ENCODE measurements at places on chromosomes 13 and 19.
A peak's percentile ranks its signal among the peaks of the same experiment; 100 is the strongest.

DNA sequence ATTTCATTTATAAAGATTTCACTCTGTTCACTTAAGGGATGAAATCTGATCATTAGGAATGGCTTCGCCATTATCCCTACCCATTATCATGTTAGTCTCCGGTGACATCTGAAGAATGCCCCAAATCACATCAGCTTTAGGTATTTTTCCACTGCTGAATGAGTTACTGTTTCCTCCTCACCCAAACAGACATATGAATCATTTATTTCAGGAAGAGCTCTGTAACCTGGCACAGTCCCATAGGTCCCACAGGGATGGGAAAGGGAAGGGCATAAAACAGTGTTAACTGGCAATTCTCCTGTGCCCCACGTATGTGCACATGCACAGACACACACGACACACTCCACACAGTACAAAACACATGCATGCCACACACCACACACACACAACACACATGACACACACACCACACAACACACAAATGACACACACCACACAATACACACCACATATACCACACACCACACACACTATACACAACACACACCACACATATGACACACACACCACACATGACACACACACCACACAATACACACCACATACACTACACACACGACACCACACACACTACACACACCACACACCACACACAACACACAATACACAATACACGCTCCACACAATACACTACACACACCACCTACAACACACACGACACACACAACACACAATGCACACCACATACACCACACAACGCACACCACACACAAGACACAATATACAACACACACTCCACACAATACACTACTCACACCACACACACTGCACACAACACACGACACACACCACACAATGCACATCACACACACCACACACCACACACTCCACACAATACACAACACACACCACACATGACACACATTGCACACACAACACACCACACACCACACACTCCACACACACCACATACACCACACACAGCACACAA is 15.4 kb downstream of the TMEM255B start:
- no peaks in the 10 kb centered on the region for H3K27me3 ChIP-seq
- no peak overlapping the region for H3K4me3 ChIP-seq
- H3K36me3 ChIP-seq: no peaks in the 10 kb centered on the region

DNA sequence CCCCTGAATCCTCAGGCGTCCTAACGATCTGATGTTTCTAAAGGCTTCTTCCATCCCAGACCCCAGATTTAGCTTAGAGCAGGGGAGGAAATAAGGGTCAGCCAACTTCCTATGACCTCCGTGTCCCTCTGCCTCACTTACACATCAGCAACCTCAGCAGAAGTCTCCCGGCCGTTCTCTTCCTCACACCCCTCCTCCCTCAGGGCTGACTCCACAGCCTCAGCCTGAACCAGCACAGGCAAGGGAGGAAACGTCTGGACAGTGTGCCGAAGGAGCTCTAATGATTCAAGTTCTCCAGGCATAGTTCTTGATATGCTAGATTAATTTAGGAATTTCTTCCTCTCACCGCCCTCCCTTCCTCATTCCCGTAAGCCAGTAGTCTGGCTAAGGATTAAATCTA is 121.4 kb downstream of the NUFIP1 start:
- no peaks in the 10 kb centered on the region for H3K4me1 ChIP-seq
- no peak for DNase-seq
- H3K27ac ChIP-seq: no peak overlapping the region
- H3K27me3 ChIP-seq: no peaks in the 10 kb centered on the region
- H3K4me3 ChIP-seq: no peak overlapping the region
- H3K36me3 ChIP-seq: no peaks in the 10 kb centered on the region

- no peak overlapping the region for H3K27ac ChIP-seq
- H3K27me3 ChIP-seq: no peaks in the 10 kb centered on the region
- no peaks in the 10 kb centered on the region for H3K36me3 ChIP-seq
- no peak for DNase-seq
- H3K4me3 ChIP-seq: no peak overlapping the region
- peaks cover 8% of the 10 kb centered on the region for H3K4me1 ChIP-seq
Measured at GRCh38 chr13:30052120-30052519, 201.7 kb upstream of the UBL3 start.

- H3K27me3 ChIP-seq: no peaks in the 10 kb centered on the region
- no peak overlapping the region for H3K27ac ChIP-seq
- no peak for DNase-seq
- H3K4me1 ChIP-seq: no peaks in the 10 kb centered on the region
- H3K36me3 ChIP-seq: no peaks in the 10 kb centered on the region
Measured at GRCh38 chr13:72403396-72404010, 323.9 kb downstream of the MZT1 start.

DNA sequence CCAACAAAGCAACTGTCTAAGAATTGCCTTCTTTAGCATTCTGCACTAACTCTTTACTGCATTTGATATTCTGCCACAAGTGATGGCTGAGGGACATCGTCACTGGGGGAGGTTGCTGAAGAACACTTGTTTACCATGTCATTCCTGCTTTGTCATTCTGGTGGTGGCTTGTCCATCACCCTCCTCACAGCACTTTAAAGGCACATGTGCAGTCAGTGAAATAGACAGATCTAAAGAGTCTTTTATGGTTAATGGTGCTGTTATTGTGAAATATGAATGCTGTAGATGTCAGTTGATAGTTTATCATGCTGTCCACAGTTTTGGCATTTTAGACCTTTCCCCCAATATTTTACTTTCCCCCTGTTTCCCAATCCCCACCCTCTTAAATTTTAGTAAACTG is 120.9 kb upstream of the TSC22D1 start:
- H3K4me1 ChIP-seq: no peaks in the 10 kb centered on the region
- DNase-seq: no peak
- H3K36me3 ChIP-seq: no peaks in the 10 kb centered on the region
- no peaks in the 10 kb centered on the region for H3K27me3 ChIP-seq
- H3K4me3 ChIP-seq: no peak overlapping the region

DNA sequence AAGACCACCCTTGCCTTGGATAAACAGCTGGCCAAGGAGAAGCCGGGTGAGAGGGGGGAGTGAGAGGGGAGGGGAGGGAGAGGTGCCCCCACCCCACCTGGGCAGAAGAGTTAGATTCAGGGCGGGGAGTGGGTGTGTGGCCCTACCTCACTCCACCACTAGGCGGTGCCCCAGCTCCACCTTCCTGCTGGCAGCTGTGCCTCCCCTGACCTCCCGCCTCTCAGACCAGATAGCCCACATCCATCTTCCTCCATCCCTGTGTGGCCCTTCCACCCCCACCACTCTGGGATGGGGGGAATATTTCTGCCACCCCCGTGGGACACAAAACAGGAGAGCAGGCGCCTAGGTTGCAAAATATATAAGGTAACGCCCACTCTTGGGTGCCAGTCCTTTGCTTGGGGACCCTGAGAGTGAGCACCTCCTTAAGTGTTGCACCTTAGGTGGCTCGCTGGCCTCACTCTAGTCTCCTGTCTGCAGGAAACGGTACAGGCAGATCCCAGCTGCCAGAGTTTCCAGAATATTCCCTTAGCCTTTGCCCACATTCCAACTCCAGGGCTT is 13.8 kb upstream of the EHD2 start:
- H3K27ac ChIP-seq: no peak overlapping the region
- H3K4me3 ChIP-seq: no peak overlapping the region
- peak; percentile 85 for DNase-seq
- no peaks in the 10 kb centered on the region for H3K36me3 ChIP-seq

GRCh38 chr13:33696530-33696929 is 121.4 kb upstream of the RFC3 start:
- no peaks in the 10 kb centered on the region for H3K36me3 ChIP-seq
- no peaks in the 10 kb centered on the region for H3K27me3 ChIP-seq
- H3K4me1 ChIP-seq: peaks cover 12% of the 10 kb centered on the region
- H3K4me3 ChIP-seq: no peak overlapping the region

- H3K27ac ChIP-seq: no peak overlapping the region
- no peak overlapping the region for H3K4me3 ChIP-seq
- peaks cover 48% of the 10 kb centered on the region for H3K4me1 ChIP-seq
- DNase-seq: no peak
- H3K27me3 ChIP-seq: no peaks in the 10 kb centered on the region
Measured at GRCh38 chr19:51713319-51714285, 10.2 kb downstream of the HAS1 start.

DNA sequence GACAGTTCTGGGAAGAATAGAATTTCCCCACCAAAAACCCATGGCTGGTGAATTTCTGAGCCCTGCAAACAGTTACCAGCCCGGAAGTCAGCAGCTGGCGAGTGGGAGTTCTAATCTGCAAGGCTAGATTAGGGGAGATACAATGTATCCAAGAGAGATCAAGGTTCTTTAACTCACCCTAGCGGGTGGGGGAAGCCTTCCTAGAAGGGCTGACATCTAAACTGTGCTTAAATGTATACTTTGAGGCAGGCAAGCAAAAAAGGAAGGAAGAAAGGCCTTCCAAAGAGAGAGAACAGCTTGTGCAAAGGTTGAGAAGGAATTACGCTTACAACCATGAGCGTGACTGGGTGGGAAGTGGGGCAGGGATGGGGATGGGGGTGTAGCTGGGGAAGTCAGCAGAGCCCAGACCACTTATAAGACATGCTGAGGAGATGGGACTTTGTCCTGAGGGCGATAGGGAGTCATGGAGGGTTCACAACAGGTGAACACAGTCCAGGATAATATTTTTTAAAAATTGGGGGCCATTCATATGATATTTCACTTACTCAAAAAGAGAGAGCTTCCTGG is 20.8 kb upstream of the ZNRF4 start:
- peaks cover 3% of the 10 kb centered on the region for H3K4me1 ChIP-seq
- no peak overlapping the region for H3K27ac ChIP-seq
- H3K4me3 ChIP-seq: no peak overlapping the region

- no peak overlapping the region for H3K27ac ChIP-seq
- DNase-seq: no peak
- H3K4me3 ChIP-seq: no peak overlapping the region
- no peaks in the 10 kb centered on the region for H3K36me3 ChIP-seq
Measured at GRCh38 chr13:63129995-63130394, 1714.3 kb upstream of the PCDH20 start.

Data from Karpas-422 (cell line).